ENCODE measurements at places on chromosomes 12 and 14.
A peak's percentile ranks its signal among the peaks of the same experiment; 100 is the strongest.

DNA sequence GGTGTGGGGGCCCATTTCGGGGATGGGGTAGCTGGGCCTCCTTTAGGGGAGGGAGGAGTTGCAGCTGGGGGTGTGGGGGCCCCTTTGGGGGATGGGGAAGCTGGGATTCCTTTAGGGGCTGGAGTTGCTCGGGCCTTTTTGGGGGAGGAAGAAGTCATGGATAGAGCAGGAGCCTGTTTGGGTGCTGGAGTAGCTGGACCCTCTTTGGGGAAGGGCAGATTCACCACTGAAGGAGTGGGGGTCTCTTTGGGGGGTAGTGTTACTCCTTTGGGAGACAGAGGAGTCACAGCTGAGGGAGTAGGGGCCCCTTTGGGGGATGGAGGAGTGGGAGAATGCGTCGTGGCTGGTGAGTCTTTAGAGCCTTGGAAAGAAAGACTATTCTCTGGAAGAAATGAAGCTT lies 6.5 kb downstream of the NACA start:
- no peak for DNase-seq

DNA sequence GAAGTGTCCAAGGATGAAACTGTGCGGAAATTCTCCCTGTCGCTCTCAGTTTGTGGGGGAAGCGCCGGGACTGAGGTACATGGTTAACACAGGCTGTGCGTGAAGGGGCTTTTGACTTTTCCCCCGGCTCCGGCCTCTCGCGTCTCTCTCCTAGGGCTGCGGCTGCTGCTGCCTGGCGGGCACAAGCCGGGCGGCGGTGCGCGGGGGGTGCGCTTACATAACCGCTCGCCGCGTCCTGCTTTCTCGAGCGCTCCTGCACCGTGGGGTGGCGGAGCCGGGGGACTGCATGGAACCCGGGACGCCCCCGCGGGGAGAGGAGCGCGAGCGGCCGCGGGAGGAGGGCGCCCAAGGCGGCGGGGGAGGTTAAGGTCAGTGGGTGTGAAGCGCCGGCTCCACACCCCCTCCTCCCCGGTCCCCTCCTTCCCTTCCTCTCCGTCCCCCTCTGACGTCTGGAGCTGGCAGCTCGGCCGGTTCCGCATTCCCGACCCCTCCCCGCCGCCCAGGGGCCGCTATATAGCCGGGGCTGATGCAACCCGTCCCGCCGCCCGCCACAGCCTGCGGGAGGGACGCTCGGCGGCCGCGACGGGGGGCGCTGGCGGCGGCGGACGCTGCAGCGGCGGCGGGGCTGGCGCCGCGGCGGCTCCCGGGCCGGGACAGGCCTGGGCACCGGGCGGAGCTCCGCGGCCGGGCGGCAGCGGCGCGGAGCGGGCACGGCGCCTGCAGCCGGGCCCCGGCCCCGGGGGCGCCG lies at the start of gene JDP2:
Gene JDP2, plus strand, starts transcription at position 541 of the 748 bp plus-strand sequence. CDS start 9,899 bp downstream, outside the sequence.
- DNase-seq = peak; percentile 37

DNA sequence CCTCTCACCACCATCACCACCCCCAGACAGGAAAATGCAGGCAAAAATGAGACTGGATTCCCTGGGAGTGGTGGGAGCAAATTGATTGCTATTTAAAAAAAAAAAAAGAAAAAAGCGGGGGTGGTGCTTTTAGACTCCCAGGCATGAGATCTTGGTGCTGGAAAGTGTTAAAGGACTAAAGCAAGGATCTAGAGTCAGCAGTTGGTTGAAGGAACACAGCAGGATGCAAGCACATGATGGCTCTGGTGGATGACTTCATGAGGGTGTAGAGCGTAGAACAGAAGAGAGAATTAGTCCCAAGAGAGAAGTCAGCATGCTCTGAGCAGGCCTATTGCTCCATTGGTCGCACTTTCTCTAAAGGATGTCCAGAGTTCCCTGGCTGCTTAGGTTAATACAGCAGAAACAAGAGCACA lies 183.8 kb upstream of the HMGA2 start:
- no peak for DNase-seq

- DNase-seq = no peak
These were observed 60.3 kb upstream of the SYT1 start for GRCh38 chr12:78804262-78804661.

DNA sequence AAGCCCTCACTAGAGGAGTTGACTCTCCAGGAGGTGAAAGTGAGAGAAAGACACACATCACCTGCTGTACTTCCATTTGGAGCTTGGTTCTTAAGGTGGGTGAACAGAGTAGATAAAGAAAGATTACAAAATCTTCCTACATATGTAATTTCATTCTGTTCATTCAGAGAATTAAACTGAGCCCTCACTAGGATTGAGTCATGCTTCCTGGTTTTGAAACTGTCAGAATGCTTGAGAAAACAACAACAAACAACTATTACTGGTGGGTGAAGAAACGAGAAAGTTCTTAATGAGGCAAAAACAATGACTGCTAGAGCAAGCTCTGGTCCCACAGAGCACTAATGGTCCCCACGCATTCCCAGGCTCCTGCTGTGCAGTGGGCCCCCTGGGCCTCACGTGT lies 841.7 kb downstream of the VRK1 start:
- DNase-seq = no peak

DNA sequence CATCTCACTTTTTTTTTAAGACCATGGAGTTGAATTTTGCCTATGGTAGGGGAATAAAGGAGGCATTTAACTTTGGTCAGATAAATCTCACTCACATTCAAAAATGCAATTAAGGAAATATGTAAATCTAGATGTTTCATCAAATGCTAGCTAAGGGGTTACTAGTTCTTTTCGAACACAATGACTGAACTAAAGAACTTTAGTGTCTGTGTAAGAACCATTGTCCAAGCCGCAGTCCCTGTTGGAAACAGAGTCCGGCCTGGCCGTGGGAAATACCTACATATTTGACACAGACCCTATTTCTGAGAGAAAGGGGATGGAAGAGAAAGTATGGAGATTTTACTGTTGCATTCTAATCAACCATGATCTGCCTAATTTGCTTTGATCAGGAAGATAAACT lies 17.4 kb downstream of the LGR5 start:
- DNase-seq = no peak

- peak; percentile 66 for DNase-seq
These were observed 87.6 kb downstream of the SEC23A start for GRCh38 chr14:39015360-39015961.

GRCh38 chr12:111446631-111447570 lies 41.2 kb downstream of the SH2B3 start:
- no peak for DNase-seq

DNA sequence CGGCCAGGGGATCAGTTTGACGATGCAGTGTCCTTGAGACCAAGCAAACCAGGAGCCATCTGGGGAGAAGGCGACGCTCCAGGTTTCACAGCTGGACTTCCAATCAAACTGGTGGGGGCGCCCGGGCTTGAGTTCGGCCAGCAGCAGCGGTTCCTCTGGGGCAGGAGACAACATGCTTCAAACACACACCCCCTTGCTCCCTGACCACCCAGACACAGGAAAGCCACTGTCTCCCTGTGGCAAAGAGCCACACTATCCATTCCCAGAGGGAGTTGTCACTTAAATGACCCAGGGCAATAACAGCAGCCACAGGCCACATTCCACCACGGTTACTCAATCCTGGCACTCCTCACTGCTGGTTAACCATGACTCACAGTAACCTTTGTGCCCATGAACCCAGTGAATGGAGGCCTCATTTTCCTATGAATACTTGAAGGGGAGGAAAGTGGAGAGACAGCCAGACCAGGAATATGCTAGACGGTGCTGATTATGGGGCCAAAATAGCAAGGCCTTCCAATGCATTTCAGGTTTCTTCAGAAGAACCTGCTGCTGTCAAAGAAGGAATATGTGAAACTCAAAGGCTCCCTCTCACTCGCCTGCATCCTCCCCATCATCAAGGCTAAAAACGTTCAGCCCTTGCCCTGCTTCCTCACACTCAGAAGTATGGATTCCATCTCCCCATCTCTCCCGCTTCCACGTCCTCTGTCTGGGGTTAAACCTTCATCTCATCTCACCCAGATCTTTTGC lies 8.5 kb downstream of the WSB2 start:
- DNase-seq = peak; percentile 100

All from PC-3 (cell line).